ENCODE measurements at places on chromosomes 16 and 17.

DNA sequence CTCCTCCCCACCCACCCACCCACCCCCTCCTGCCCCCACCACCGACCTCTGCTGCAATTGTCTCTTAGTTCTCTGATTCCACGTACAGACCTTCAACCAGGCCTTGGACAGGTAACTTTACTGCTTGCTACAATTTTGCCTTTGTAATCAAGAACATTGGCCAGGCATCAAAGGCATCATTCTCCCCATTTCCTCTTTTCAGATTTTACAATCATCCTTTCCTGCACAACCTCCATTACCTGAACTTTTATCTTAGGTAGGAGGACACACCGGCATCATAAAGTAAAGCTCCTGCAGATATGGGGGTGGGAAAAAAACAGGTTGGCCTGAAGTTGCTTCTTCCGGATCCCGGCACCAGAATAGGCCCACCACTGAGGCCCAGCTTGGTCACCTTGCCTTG lies 25.7 kb upstream of the SUPT4H1 start:
- DNase-seq = no peak

GRCh38 chr17:16259926-16260325 lies 42.9 kb downstream of the PIGL start:
- no peak for DNase-seq

- no peak for DNase-seq
These were observed 27.8 kb downstream of the GRIN2A start for GRCh38 chr16:10154389-10154788.

GRCh38 chr17:56752263-56752836 lies 81.4 kb downstream of the C17orf67 start:
- DNase-seq = no peak

DNA sequence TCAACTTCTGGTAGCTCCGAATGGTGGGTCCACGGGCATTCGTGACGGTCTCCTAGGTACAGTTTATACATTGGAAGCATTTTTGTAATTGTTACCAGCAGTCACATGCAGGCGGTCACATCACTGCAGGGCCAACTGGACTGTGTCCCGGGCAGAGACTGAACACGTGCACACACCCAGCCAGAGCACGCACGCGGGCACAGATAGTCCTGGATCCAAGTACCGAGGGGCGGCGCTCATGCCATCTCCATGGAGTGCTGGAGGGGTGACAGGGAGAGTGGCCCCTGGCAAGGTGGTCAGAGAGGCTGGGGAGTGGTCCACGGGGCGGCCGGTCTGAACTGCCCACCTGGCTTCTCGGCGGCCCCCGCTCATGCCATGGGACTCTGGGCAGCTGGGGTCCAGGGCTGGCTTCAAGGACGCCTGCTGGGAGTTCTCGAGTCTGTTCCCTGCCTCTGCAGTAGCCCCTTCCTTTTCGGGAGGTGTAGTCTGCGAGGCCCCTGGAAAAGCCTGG lies 34.2 kb downstream of the BAIAP2 start:
- DNase-seq = no peak

DNA sequence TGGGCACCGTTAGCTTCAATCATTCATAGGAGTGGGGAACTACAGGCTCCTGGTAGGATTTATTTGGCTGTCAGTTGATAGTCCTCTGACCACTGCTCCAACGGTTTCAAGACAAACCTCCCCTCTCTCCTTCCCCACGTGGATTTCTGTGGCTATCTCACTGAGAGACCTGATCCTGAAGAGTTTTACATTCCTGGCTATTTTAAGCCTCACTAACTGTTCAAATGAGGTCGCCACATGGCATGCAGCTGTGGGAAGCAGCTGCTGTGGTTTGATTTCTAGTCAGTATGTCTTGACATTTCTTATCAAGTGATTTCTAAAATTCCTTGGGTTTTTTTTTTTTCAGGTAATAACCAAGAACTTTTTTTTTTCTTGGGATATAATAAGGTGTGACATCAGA lies 38.3 kb downstream of the CDK5R1 start:
- DNase-seq = no peak

GRCh38 chr17:76492989-76493501 lies 8.2 kb downstream of the RHBDF2 start:
- DNase-seq = no peak

DNA sequence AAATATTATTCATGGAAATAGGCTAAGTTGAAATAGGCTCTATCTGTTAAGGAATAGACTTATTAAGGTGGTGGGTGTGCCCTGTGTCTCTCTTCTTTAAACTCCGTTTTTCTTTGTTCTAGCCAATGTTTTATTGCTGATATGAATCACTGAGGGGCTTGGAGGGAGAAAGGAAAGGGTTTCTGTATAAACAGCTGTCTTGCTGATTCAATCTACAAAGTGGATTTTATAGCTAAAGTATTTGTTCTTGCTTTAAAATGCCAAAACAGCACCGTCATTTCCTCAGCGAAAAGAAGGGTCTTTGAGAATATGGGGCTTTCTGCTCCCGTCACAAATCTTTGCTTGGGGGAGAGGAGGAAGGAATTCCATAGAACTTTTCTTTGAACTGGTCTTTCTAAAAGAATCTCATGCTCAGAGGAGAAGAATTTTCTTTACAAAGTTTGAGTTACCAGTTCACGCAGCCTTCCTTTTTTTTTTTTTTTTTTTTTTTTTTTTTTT lies 39.3 kb downstream of the MSI2 start:
- no peak for DNase-seq

GRCh38 chr17:70658840-70659239 lies 489.5 kb downstream of the KCNJ2 start:
- DNase-seq = no peak

DNA sequence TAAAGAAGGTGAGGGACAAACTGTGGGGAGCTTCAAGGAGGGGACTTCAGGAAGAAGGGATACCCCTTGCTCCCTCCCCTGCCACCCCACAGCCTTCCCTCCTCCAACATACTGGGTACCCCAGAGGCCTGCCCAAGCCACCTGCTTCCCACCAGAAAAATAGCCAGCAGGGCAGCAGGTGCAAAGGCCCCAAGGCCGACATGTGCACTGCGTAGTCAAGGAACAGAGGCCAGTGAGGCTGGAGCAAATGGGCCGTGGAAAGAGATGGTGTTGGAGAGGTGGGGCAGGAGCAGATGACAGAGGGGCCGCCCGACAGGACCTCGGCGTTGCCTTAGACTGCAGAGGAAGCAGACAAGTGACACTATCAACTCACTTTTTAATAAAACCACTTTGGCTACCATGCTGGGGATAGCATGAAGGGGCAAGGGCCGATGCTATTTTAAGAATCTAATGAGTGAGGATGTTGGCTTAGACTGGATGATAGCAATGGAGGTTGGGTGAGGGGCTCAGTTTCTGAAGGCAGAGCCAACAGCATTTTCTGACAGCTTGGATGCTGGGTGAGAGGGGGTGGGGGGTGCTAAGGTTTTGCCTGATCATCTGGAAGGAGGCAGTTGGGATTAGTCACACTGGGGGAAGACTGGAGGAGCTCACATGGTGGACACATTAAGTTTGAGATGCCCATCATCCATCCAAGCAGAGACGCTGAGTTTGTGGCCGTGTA lies 72.8 kb upstream of the TOB1 start:
- DNase-seq = no peak

- no peak for DNase-seq
These were observed 15.5 kb upstream of the USP22 start for GRCh38 chr17:21058098-21058893.

DNA sequence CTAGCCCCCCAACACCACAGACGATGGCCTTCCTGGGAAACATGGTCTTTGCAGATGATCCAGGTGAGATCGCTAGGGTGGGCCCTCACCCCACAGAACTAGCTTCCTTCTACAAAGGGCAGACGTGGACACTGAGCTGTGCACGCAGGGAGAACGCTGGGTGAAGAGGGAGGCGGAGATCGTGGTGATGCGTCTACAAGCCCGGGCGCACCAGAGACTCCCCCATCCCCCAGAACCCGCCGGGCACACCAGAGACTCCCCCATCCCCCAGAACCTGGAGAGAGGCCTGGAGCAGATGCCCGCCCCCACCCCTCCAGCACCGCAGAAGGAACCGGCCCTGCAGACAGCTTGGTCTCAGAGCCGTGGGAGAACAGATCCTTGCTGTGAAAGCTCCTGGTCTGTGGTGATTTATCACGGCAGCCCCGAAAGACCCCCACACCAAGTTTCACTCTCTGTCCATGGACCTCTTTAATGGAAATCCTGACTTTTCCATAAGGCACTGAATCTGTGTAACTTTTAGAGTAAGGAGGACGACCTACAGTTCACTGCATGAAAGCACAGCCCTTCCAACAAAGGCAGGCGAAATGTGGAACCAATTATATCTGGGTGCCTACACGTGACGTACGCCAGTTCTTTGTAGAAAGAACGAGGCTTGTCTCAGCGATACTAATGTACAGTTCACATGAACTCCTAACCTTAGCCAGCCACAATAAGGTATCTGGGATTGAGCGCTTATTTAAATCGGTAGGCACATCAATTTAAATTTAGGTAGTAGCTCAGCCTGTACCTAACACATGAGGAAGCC lies 88.5 kb downstream of the ANKRD11 start:
- DNase-seq = no peak

- no peak for DNase-seq
These were observed 145.0 kb upstream of the HS3ST4 start for GRCh38 chr16:25546791-25547190.

DNA sequence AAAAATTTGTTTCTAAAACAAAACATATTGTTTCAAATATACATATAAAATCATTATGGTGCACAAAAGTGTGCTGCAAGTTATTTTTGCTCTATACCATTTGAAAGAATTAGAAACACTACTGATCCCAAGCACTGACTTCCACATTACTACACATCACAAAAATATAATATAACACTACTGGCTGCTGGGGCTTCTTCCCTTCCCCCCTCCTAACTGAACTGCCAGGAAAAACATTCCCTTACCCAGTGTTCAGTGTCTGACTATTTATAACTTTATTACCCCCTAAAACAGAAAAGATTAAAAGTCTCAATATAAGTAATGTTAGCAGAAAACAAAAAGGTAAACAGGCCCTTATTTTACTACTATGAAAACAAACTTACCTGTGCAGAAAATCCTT lies 36.9 kb downstream of the GPATCH8 start:
- DNase-seq = no peak

DNA sequence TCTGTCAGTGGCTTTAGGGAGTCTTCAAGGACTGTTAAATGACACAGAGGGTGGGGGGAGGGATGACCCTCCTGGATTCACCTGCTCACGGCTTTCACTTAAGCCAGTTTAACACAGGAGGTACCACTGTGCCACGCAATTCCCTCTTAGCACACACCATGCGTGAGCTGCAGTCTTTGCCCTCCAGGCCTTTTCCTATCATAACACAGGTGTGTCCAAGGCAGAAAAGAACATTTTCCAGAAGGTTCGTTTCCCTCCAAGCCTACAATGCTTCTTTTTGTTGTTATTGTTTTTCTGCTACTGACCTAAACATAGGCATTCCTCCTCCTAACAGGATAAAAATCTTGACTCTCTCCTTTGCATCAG lies 1.1 kb downstream of the ZFHX3 start:
- no peak for DNase-seq

DNA sequence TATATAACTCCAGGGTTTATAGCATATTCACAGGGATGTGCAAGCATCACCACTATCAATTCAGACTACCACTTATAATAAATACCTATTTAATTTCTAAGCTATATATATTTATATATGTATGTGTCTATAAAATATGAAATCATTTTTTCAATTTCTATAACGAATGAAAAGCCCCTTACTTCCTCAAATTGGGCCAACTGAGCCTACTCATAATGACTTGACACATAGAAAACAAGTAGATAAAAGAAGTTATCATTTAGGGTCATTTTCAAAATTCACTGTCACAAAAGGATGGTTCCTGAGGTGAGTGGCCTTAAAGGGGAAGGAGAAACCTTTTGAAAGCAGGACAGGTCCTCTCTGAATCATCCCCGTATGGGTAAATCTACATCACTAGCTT lies 114.1 kb downstream of the ADCY9 start:
- no peak for DNase-seq

DNA sequence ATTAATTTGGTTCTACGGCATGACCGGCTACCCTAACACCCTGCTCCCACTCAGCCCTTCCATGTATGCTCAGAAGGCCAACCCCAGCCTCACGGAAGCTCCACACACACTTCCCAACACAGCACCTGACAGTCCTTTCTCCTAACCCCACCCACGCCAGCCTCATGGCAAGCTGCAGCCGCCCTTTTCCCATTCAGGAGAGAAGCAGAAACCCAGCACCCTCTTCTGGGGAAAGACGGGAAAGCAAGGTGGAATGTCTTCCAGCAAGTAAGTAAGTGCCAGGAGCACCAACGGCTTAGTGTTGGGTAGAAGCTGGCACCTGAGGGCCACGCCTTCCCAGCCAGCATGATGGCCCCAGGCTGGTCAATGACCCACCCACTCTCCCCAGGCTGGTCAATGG lies 32.1 kb downstream of the ABR start:
- no peak for DNase-seq

DNA sequence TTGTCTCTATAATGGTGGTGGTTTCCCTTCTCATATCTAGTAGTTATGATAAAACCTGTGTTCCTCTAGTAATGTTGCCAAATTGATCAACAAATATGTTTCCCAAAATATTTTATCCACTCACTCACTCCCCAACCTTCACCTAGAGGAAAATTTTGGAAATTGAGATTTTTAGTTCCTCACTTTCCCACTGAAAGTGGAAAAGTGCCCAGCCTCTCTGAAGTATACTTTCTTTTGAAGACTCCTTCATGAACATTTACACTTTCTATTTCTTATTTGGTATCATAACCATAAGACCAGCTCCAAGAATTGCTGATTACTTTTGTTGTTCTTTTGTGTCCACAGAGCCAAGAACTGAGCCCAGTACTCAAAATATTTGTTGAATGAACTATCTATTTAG lies 5.1 kb upstream of the CENPV start:
- DNase-seq = no peak

DNA sequence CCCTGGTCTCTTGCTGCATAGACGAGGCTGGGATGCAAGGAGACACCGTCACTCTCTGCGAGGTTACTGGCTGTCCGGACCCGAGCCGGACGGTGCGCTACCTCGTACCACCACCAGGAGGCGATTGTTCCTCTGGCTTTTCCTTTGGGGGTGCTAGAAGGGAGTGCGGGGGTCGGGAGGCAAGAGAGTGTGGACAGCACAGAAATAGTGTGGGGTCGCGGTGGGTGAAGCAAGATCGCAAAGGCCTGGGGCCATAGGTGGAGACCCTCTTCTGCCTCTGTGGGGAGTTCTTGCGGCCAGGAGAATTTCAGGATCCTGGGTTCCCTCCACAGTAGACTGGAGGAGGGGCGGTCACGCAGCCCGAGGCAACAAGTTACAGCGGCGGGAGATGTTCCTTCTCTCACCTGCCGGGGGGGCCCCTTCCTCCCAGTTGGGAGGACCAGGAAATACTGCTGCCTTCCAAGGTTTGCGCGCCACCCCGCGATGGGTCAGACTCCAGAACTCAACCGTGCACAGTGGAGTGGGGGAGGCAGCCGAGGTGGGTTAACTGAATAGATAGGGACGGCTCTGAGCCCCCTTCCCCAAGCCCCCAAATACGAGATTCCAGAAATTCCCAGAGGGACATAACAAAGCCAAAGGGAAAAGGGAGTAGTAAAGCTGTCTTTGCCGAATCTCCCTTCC lies 6.9 kb downstream of the PHOSPHO1 start:
- DNase-seq = peak; percentile 47

- no peak for DNase-seq
These were observed 76.4 kb upstream of the RCVRN start for GRCh38 chr17:9981344-9981915.
